SK-N-SH (cell line): ENCODE measurements at places on chromosomes 2 and 18.
A peak's percentile ranks its signal among the peaks of the same experiment; 100 is the strongest.

GRCh38 chr2:20544153-20544747 lies 97.4 kb downstream of the RHOB start:
- no peak for DNase-seq

DNA sequence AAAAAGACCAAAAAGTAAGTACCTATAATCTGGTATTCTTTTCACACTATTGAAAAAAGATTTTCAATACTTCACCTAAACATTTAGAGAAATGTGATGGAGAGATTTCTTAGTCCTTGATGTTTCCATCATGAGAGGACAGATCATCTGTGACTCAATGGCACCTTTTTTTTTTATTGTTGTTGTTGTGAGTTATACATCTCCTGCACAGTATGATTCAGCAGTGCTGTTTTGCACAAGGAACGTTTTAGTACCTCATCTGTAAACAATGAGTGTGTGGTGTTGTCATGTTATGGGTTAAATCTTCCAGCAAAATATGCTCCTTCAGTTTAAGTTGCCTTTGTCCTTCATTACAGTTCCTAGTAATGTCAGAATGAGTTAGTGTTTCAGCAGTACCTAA lies 2.2 kb downstream of the KIAA1328 start:
- DNase-seq: no peak

DNA sequence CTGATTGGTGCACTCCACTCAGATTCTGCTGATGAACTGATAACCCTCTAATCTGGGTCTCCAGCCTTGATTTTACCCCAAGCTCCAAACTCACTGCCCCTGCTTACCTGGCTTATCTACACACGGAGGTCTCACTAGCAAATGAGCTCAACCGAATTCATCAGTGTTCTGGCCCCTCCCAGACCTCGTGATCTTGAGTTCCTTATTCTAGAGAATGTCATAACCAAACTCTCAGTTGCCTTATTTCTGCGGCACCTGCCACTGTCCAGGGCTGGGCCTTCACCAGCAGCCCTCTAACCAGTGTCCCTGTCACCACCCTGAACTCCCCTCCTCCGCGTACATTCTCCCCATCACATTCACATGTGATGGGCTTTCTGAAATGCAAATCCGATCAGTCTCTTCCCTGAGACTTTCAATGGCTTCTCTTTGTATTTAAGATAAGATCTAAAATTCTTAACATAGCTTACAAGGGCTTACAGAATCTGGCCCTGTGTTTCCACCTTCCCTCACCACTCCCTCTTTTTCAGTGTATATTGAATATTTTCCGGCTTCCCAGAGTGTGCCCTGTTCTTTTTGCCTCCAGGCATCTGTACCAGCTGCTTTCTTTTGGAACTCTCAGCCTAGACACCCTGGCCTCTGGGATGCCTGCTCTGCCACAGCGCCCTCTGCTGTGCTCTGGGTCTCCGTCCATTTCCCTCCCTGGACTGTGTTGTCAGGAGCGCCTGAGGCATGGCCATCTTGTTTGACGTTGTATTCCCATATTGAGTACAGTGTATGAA lies 31.1 kb downstream of the NAB1 start:
- peak; percentile 42 for DNase-seq

GRCh38 chr2:48221846-48222516 lies 308.0 kb upstream of the STON1 start:
- no peak for DNase-seq

GRCh38 chr2:240563951-240564560 lies 3.9 kb downstream of the DUSP28 start:
- no peak for DNase-seq

DNA sequence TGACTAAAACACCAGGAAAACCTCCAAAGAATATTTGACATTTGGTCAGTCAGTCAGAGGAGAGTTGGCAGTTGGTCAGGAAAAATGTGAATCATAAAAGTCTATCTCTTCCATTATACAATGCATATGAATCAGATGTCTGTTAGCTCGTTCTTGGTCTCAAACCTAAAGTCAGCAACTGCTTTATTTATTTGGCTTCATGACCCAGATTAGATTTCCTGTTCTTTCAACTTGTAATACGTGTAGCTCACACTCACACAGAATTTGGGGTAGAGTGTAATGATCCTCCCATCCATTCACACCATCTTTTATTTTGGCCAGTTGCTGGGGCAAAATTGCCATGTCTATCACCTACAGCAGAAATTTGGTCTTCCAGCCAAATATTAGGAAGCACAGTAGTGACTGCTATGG lies 81.9 kb upstream of the COL5A2 start:
- no peak for DNase-seq

DNA sequence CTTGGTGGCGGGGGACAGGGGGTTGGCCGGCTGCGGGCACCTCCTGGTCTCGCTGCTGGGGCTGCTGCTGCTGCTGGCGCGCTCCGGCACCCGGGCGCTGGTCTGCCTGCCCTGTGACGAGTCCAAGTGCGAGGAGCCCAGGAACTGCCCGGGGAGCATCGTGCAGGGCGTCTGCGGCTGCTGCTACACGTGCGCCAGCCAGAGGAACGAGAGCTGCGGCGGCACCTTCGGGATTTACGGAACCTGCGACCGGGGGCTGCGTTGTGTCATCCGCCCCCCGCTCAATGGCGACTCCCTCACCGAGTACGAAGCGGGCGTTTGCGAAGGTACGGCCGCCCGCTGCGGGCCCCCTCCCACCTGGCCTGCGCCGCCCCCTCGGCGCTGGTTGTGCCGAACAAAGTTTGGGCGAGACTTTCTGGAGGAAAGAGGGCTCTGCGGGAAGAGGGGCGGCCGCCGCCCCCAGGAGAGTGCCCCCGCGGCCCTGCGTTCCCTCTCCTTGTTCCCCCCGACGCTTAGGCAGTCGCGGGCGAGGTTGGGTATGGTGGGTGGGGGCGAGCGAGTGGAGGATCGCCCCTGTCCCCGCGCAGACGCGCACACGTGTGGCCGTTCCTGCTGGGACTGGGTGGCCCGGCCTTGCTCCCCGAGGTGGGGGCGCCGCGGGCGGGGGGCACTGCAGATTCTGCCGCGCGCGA lies 866 bp downstream of the CRIM1 start:
- peak; percentile 72 for DNase-seq

DNA sequence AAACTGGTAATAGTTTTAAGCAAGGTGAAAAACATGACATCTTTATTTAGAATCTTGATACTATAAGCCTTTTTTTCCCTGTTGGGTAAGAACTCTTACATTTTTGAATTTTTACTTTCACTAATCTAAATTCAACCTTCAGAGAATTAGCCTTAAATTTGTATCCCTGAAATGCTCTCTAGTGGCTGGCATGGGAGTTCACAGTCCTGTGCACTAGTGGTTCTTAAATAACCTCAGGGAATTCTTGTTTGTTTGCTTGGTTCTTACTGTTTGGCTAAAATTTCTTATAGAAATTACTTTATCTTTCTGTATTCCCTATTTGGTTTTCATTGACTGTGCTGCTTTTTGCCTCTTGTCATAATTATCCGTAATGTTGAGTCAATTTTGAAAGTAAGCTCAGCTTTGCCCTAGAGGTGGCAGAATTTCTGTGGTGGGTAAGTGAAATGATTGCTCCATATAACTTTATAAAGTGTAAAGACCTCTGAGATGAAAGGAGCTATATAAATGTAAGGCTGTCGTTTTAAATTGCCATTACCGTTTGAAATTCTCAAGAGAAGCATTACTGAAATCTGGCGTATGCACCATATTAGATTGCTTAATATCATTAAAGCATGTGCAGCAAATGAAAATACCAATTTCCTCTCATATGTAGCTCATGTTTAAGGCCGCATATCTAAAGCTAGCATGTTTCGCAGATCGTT lies 391.3 kb upstream of the FIGN start:
- no peak for DNase-seq

- no peak for DNase-seq
These were observed 1481.1 kb upstream of the ACVR2A start for GRCh38 chr2:146363731-146364130.

DNA sequence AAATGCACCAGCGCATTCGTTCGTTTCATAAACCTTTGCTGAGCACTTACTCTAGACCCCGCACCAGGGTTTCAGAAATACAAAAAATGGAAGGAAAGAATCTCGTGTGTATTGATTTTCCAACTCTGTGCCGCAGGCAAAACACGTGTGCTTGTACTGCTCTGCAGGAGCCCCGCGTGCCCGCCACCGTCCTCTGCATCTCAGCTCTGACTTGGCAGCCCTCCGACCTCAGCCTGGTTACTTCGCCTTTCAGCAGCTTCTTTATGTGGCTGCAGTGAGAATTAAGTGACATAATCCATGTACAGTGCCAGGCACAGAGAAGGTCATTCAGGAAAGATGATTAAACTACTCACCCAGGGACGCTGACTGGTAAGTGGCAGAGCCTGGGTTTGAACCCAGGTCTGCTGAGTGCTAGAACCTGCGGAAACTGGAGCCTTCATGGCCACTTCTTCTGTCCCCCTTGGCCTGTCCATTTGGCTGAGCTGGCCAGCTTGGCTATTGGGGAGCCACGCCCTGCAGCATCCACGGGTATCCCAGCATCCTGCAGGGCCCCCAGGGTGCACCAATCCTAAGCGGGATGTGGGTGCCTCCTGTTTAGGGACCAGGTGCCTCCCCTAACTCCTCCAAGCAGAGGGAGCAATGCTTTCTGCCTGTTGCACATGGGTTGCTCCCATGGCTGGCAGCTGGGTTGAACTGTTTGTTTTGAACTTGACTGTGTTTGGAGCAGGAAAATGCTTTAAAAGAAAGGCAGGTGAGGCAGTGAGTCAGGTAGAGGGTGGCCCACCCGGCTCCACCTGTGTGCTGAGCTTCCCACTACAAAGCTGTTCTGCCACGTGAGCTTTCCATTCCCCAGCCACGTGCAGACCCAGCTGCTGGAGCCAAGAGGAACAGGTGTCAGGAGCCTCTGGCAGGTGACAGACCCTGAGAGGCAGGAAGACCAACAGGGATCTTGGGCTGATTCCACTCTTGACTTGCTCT lies 34.3 kb downstream of the INHBB start:
- DNase-seq: no peak

DNA sequence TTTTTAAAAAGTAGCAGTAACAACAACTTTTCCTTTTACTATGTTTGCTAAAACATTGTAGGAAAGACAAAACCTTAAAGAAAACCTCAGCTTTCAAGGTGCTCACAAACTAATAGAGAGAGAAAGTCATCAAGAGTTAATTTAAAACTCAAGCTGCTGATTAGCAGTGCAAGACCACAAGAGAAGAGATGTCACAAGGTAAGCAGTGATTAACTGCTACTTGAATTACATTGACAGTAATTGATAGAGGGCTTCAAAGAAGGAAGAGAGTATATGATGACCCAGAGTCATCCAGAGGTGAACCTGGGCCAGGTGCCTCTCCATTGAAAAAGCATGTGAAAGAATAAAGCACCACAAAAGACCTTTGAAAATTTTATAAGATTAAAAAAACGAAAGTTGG lies 939.6 kb upstream of the CNTNAP5 start:
- DNase-seq: no peak

- no peak for DNase-seq
These were observed 3.5 kb upstream of the ZSWIM2 start for GRCh38 chr2:186852508-186852907.

DNA sequence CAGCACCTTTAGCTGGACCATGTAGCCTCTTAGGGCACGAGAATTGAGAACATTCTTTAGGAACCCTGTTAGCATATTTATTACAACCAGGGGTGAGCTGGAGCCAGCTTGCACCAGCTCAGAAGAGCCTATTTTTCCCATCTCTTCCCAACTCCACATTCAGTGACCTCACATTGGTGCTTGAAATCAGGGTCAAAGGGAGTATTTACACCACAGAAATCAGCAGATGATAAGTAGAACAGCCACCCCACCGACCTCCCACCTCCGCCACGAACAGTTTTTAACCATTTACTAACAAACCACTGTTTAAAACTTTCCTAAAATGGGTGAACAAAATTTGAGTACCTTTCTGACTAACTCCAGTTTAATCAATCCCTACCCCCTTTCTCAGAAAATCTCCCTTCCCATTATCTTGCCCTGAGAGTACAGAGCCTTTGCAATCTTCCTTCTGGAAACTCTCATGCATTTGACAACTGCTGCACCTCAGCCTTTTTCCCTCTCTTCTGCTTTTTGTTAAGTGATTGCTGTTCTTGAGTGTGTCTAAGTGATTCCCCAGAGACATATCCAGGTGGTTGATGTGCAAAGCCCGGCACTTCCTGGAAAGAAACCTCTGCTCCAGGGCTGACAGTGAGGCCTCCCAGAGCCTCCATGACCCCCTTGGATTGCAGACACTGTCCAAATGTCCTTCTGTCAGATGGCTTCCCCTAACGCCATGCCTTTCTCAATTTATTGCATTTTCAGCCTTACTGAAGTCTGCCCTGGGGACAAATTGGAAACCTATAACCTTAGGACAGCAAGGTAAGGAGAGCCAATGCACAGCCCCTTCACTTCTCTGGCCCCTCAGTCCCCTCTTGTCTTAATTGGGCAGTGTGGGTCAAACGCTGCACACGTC lies 389.5 kb upstream of the TNP1 start:
- DNase-seq: no peak

DNA sequence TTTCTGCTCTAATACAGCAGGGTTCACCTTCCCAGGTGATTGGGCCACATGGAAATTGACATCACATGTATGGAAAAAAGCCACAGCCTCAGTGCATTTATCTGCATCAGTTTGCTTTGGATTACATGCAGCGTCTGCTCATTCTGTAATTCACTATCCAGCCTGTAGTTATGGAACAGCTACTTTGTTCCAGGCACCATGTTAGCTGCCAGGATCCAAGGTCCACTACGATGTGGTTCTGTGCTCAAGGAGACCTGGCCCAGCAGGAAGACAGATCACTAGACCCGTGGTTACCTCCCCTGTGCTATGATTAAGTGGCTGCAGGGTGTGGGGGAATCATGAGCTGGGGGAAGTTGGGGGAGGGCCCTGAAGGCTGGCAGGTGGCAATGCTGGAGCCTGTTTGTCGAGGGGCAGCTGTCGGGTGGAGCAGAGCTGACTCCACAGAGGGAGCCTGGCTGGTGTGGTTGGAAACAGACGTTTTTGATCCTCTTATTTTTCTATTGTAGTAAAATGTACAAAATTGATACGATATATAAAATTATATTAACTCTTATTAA lies 58.6 kb downstream of the TSHZ1 start:
- DNase-seq: no peak

GRCh38 chr2:47601568-47601967 lies 181.4 kb upstream of the MSH6 start:
- DNase-seq: no peak

DNA sequence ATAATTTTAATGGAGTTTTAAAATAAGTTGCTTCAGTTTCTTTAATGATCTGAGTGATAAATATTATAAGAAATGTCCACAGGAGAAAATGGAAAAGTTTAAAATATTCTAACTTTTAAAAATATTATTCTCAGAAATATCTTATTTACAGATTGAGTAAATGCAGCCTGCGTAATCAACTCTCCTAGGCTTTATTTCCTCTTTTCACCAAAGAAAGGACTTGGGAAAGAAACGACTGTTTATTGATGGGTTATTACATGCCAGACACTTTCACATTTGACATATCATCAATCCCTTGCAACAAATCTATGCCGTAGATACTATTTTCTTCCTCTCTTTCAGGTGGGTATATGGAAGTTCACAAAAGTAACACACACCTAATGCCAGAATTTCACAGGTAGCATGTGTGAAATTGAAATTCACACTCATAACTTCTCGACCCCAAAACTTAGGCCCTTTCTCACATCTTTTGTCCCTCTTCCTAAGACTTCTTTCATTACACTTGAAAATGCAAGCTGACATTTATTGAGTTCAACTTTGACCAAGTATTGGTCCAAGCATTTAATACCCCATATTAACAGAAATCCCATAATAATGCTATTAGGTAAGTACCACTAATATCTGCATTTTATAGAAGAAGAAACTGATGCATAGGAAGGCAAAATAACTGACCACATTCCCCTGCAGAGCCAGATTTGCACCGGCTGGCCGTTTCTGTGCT lies 49.2 kb downstream of the MYOM1 start:
- no peak for DNase-seq
